Activated T-cell treated with anti-CD3 and anti-CD28 coated beads, Interleukin-2, amount 50 U/mL, for 72 hours (primary cell): ENCODE measurements at places on chromosomes 4 and X. TPM values are rescaled to one million over a fixed set of nuclear protein-coding genes. Genes with fewer than 3 reads are reported as not detected.

Gene FAM47A
- not detected for total RNA-seq

Gene MOB1B
- total RNA-seq, result 34.3 TPM

Gene EXOC1L
- not detected for total RNA-seq

Gene PAGE5
- not detected for total RNA-seq

DNA sequence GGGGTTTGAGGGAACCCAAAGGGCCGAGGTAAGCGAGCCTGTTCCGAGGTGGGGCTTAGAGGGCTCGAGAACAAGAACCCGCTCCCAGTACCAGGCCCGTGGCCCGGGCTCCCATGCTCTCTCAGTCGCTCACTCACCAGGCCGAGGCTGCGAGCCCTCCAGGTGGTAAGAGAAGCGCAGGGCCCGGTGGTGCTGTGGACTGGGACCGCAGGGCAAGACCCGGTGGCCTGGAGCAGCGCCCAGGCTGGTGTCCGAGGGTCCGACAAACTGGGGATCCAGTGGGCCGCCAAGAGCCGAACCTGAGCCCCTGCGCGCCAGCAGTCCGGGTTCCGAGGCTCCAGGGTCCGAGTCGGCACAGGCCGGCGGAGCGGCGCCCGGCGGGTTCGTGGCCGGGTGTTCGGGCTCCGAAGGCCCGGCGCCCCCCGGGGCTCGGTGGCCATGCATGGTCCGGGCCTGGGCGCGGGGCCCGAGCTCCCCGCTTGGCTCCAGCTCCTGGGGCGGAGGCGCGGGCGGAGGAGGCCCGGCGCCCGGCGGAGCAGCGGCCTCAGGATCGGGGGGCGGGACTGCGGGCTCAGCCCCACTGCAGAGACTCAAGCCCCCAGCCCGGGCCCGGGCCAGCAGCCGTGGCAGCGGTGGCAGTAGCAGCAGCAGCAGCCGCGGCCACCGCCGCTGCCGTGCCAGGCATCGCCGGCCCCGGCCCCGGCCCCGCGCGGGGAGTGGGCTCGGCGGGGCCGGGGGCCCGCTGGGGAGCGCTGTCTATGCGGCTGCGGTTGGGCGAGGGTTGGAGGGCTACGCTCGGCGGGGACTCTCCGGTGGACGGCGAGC lies 833 bp downstream of the FGD1 start:
- peaks cover 8% of the 10 kb centered on the region for H3K4me1 ChIP-seq

DNA sequence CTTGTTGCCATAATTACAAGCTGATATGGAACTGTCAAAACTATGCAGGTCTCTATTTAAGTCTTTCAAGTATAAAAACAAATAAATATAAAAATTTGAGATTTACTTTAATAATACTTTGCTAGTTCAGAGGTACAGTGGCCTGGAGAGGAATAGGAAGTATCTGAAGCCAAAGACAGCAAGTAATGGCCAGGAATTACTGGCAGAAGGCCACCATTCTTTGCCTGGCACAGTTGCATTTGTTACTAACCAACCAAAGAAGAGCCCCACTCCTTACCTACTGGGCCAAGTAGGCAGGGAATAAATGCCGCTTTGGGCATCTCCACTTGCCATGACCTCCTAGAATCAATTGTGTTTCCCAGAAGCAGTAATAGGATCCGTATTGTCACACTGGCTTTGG lies 13.8 kb upstream of the ADAMTS3 start:
- no peaks in the 10 kb centered on the region for H3K36me3 ChIP-seq
- no peak overlapping the region for H3K27ac ChIP-seq
- H3K4me3 ChIP-seq, result no peak overlapping the region
- no peaks in the 10 kb centered on the region for H3K4me1 ChIP-seq

GRCh38 chrX:154019633-154020528 lies at the start of gene IRAK1:
Gene IRAK1, minus strand, starts transcription at chrX:154019902. Its CDS starts 90 bp downstream, at chrX:154019812.
- H3K4me1 ChIP-seq, result peaks cover 20% of the 10 kb centered on the region
- H3K36me3 ChIP-seq, result no peaks in the 10 kb centered on the region
- peak; percentile 76 for DNase-seq
- peak within 1 kb of the TSS; percentile 97 for H3K4me3 ChIP-seq
- peaks cover 5% of the 10 kb centered on the region for H3K27me3 ChIP-seq

- H3K36me3 ChIP-seq, result peaks cover 14% of the 10 kb centered on the region
- DNase-seq, result no peak
- no peaks in the 10 kb centered on the region for H3K27me3 ChIP-seq
- no peak overlapping the region for H3K4me3 ChIP-seq
- H3K4me1 ChIP-seq, result no peaks in the 10 kb centered on the region
Observed at GRCh38 chr4:127856813-127857447, 23.8 kb upstream of the PLK4 start.

DNA sequence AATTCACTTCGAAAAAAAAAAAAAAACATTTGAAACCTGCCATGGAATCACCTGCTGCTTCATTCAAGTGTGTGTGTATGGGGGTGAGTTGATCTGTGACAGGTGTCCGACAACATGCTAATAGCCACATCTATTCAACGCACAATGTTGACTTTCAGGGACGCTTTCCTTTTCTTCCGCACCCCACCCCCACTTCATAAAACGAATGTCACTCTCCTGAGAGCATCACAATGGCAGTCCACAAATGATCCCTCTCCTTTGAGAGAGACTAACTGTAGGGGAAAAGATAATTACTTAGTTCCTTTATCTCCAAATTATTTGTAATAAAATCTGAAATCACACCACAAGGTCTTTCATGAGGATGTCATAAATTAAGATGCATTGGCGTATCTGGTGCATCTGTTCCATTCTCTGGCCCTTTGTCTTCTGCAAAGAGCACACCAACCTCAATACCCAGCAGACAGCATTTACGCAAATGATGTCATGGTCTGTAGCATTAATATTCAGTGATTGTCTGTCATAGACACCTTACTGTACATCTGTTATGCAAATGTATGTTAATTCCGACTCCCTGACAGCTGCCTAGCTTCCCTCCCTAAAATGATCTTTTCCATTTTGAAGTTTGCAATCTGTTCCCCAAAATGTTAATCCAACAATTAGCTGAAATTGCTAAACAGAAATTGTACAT lies 640.0 kb upstream of the BOD1L1 start:
- no peak for DNase-seq
- no peak overlapping the region for H3K4me3 ChIP-seq
- no peak overlapping the region for H3K27ac ChIP-seq
- no peaks in the 10 kb centered on the region for H3K36me3 ChIP-seq
- no peaks in the 10 kb centered on the region for H3K27me3 ChIP-seq

DNA sequence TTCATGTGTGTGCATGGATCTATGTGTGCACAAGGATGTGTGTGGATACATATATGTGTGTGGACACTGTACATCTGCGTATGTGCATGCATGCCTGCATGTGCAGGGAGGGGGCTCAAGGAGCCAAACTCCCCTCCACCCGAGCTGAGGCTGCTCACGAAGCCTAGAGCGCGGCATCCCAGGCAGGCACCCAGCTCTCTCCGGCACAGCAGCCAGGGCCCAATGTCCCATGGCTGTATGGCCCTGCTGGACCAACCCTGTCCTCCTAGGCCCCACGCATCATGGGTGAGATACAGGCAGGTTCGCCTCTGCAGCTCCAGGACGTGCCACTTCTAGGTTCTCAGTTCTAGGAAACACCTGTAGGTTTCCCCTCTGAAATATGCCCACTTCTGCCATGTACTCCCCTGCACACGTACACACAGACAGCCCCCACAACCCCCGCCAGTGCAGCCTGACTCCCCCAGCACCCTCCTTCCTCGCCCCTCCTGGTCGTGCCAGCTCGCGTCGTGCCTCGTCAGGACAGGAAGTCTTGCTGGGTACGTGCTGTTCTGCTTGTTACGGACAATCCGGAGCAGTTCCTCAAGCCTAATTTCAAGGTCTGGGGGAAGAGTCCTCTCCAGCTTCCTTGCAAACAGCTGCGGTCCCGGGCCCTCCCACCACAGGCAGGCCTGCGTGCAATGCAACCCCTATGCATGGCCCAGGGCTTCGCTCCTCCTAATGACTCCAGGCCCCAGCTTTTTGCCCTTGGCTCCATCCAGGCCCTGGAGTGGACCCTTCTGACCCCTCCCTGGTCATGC lies 3.2 kb upstream of the ADRA2C start:
- peaks cover 21% of the 10 kb centered on the region for H3K27me3 ChIP-seq
- H3K4me3 ChIP-seq, result no peak overlapping the region
- H3K36me3 ChIP-seq, result peaks cover 1% of the 10 kb centered on the region
- no peak for DNase-seq

GRCh38 chr4:98530572-98530971 lies 127.8 kb downstream of the TSPAN5 start:
- peaks cover 36% of the 10 kb centered on the region for H3K4me1 ChIP-seq
- no peaks in the 10 kb centered on the region for H3K27me3 ChIP-seq
- DNase-seq, result no peak
- peaks cover 4% of the 10 kb centered on the region for H3K36me3 ChIP-seq
- H3K4me3 ChIP-seq, result no peak overlapping the region

DNA sequence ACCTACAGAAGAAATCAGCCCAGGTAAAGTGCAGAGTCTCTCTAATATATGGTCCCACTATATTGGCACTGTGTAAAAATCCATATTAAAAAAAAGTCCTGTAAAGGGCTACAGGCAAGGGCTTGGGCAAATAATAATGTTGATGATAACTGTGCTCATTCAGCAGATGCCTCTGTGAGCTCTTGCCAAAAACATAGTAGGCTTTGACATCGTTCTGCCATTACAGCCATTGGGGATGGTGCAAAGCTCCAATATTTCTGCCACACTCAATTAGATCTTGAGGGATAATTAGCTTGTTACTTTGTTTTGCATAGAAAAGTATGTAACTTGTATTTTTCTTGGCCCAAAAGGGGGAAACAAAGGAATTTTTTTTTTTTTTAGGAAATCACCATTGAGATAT lies 645.5 kb upstream of the FAM241A start:
- no peak overlapping the region for H3K4me3 ChIP-seq
- no peak overlapping the region for H3K27ac ChIP-seq
- DNase-seq, result no peak
- H3K36me3 ChIP-seq, result no peaks in the 10 kb centered on the region
- no peaks in the 10 kb centered on the region for H3K27me3 ChIP-seq
- no peaks in the 10 kb centered on the region for H3K4me1 ChIP-seq

- no peak for DNase-seq
- no peaks in the 10 kb centered on the region for H3K4me1 ChIP-seq
- peaks cover 7% of the 10 kb centered on the region for H3K27me3 ChIP-seq
Observed at GRCh38 chr4:112807083-112807482, 170.1 kb downstream of the LARP7 start.

DNA sequence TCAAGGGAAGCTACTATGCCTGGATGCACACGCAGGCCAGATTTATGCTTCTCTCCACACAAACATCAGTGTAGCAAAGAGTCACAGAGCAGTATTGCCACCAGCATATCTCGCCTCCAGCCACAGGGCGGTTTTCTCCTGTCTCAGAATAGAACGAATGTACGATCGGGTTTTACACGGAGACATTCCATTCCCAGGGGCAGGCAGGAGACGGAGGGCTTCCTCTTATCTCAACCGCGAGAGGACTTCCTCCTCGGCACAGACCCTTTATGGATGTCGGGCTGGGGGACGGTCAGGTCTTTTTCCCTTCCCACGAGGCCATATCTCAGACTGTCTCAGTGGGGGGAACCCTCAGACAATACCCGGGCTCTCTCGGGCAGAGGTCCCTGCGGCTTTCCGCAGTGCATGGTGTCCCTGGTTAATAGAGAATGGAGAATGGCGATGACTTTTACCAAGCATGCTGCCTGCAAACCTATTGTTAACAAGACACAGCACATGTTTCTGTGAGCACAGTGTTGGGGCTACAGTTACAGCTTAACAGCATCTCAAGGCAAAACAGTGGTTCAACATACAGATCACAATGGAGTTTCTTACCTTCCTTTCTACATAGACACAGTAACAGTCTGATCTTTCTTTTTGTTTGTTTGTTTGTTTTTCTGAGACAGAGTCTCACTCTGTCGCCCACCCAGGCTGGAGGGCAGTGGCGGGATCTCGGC lies 24.1 kb downstream of the CSF2RA start:
- H3K4me1 ChIP-seq, result no peaks in the 10 kb centered on the region
- H3K27ac ChIP-seq, result no peak overlapping the region
- peak overlapping the region; percentile 11 for H3K4me3 ChIP-seq
- peaks cover 7% of the 10 kb centered on the region for H3K36me3 ChIP-seq
- no peak for DNase-seq

DNA sequence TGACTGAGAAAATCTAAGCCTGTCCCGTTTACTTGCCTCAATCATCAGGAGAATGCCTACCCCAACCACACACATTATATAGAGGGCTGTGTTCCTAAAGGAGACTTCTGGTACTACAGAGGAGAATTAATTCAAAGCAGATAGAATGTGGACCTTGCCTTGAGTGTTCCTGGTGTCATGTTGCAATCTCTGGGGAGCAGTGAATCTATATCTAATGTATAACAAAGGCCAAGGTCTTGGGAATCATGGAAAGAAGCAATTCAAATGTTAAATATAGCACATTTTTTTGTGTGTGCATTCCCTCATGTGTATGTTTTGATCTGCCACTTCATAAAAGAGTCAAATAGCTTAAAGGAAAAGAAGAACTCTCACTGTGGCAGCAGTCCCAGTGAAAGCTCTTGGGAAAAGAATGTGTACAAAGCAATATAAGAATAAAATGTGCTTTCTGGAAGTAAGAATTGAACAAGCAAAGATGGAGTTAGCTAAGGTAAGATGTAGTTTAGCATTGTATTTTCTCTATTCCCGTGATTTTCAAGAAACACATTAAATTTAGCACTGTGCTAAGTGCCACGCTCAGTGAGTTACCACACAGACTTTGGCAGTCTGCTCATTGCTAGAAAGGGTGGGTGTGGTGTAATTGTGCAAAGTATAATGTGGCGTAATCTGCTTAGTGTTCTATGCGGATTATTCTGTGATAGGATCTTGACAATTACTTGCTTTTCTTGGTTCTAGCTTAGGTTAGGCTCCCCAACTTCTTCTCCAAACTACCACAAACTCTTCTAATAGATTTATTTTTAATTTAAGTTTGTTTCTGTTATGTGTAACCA lies 13.7 kb downstream of the ADH6 start:
- no peak overlapping the region for H3K4me3 ChIP-seq
- no peaks in the 10 kb centered on the region for H3K27me3 ChIP-seq
- no peaks in the 10 kb centered on the region for H3K4me1 ChIP-seq
- no peaks in the 10 kb centered on the region for H3K36me3 ChIP-seq
- DNase-seq, result no peak
- H3K27ac ChIP-seq, result no peak overlapping the region

DNA sequence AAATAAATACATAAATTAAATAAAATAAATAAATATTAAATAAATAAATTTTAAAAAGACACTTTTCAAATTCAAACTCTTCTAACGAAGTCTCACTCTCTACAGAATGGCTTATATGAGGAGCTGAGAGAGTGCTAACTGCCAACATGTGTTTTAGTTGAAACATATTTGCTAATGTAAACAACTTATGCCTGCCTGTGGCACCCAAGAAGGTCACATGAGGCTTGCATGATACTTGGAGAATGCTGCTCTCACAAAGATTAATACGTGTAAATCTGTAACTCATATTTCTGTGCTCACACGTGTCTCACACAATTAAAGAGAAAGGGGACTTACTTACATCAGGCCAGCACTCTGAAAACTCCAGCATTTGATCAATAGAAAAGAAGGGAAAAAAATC lies 43.2 kb upstream of the PITX2 start:
- H3K4me1 ChIP-seq, result no peaks in the 10 kb centered on the region
- no peaks in the 10 kb centered on the region for H3K27me3 ChIP-seq
- H3K4me3 ChIP-seq, result no peak overlapping the region
- no peaks in the 10 kb centered on the region for H3K36me3 ChIP-seq
- no peak for DNase-seq
- H3K27ac ChIP-seq, result no peak overlapping the region
